Activated T-helper 2 cell treated with anti-CD3 and anti-CD28 coated beads, Interferon-gamma antibody, Interleukin-2, Interleukin-4, amounts not matched to agents 10 μg/mL and 5 μg/mL and 100 μg/mL, durations not matched to agents 14 hours and 24 hours and 36 hours (primary cell): ENCODE measurements at places on chromosomes 13 and 19. TPM values are rescaled to one million over a fixed set of nuclear protein-coding genes. Genes with fewer than 3 reads are reported as not detected.

The IGSF23 gene
- total RNA-seq, result not detected in 2 replicates

The CYP2A7 gene
- total RNA-seq, result not detected in 2 replicates

The NEK5 gene
- total RNA-seq, result not detected in 2 replicates

The TEX26 gene
- total RNA-seq, result not detected in 2 replicates

The PDE4C gene
- 0.14 TPM in 2 replicates for total RNA-seq

The MUC16 gene
- not detected in 2 replicates for total RNA-seq

The TMIGD2 gene
- 9.2 and 10.8 TPM in 2 replicates for total RNA-seq

The GPI gene
- 622 and 630 TPM in 2 replicates for total RNA-seq

The ZNF724 gene
- 12.1 TPM in 2 replicates for total RNA-seq

The LRRC63 gene
- total RNA-seq, result 0.52 and 0.71 TPM in 2 replicates

DNA sequence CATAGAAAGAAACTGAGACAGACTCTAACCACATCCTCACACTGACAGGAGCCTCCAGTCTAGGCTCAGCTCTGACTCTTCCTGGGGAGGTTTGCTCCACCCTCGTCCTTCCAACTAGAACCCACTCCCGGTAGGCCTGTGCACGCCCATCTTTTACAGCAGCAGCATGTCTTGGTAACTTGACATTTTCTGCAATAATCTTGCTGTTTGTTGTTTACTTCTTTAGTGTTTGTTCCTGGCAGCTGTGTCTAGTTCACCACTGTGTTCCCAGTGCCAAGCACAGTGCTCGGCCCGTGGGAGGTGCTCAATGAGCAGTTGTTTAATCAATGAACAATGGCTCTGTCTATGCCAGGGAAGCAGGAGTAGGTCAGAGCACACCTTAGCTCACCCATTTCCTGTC lies 23.1 kb upstream of the ZNF729 start:
- no peak for DNase-seq

DNA sequence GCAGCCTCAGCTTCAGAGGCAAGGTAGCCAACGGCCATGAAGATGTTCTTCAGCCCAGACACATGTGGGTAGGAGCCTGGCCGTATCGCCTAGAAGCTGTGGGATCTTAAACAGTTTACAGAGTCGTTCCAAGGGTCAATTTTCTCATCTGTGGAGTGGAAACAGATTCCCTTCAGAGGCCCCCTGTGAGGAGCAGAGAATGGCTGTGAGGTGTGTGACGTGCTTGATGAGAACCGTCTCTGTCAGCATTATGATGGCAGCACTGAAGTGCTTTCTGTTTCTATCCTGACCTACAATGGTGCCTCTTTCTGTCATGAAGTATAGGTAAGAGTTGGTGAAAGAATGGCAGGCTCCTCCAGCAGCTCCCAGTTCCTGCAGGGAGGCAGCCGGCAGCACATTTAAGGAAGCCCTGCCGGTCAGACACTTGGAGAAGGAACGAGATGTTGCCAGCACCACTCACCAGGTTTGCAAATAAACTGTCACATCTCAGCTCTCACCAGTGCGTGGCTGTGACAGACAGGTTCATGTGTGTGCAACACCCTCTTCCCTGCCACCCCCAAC lies 277.3 kb downstream of the FOXO1 start:
- peak; percentile 50 for DNase-seq

GRCh38 chr19:17282488-17283125 lies 906 bp downstream of the ANKLE1 start:
- DNase-seq, result peak; percentile 78

DNA sequence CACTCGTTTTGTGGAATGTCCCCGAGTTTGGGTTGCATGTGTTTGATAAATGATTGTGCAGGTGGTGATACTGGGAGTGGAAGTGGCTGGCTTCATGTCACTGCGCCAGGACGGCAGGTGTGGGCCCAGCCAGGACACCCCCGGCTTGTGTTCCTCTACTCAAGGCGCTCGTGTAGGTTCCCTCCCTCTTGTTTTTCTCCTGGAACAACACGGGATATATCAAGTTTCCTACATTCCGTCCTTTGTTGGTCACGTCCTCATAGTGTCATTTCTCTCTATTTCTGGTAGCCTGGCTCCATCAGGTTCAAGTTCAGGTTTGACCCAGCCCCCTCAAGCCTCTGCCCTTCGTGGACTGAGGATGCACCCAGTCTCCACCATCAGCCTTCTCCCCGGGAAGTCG lies 16.3 kb downstream of the IL17D start:
- no peak for DNase-seq

DNA sequence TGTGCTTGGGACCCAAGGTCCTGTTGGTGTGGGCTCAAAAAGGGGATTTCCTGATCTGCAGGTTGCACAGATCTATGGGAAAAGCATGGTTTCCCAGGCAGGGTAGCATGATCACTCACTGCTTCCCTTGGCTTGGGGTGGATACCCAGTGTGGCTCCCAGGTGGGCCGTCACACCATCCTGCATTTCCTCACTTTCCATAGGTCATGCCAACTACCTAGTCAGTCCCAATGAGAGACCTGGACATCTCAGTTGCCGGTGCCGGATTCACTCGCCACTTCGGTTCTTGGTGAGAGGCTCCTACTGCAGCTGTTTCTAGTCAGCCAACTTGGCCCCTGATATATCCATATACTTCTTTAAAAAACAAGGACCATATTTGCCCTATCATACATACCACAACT lies 503.0 kb downstream of the PCDH17 start:
- no peak for DNase-seq

- DNase-seq, result peak; percentile 96
These were observed at the start of gene SERTAD3 for GRCh38 chr19:40444000-40444824. Gene SERTAD3 (minus strand): TSS chr19:40444335. CDS start chr19:40442080, 2,255 bp downstream.

DNA sequence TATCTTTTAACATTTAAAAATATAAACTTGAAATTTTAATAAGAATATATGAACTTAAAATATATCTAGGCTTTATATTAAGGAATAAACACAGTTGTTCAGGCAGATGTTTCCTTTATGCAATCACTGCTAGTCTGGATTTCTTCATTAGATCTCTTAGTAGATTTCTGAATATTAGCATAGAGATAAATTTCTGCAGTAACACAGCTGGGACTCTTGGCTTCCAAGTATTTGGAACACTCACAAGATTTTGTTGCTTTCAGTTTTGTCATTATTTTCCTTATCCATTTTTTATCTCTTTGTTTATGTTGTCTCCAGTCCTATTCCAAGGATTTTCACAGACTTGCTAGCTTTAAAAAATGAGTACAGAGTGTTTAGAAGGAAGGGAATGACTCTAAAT lies 857.1 kb downstream of the GPC5 start:
- no peak for DNase-seq

DNA sequence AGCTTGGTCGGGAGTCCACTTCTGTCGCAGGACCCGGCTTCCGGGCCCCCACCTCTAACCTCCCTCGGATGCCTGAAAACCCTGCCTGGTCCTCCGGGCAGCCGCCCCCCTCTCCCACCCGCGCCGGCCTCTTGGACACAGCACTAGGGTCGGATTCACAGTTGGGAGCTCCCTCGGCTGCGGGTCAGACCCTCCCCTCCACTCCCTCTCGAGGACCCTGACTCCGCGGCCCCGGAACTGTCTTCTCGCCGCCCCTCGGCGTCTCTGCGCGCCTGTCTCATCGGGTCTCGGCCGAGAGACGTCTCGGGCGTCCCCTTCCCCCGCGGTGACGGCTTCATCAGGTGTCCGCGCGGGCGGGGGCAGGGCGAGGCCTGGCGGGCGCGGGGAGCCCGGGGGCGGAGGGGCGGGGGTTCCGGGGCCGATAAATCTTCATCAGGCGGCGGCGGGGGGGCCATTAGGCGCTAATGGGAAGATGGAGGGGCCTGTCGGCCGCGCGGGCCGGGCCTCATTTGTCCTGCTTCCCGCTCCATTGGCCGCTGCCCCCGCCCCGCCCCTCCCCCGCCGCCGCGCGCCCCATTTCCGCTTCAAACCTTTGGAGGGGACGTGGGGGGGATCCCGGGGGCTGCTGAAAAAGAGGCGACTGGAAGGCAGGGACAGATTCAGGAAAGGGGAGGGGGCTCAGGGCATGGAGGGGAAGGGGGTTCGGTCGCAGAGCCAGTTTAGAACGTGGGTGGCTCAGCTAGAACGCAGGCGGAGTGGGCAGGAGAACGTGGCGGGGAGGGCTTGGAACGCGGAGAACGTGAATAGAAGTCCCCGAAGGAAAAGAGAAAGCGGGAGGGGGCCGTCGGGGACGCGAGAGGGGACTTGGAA lies 11.8 kb upstream of the ERFL start:
- no peak for DNase-seq

DNA sequence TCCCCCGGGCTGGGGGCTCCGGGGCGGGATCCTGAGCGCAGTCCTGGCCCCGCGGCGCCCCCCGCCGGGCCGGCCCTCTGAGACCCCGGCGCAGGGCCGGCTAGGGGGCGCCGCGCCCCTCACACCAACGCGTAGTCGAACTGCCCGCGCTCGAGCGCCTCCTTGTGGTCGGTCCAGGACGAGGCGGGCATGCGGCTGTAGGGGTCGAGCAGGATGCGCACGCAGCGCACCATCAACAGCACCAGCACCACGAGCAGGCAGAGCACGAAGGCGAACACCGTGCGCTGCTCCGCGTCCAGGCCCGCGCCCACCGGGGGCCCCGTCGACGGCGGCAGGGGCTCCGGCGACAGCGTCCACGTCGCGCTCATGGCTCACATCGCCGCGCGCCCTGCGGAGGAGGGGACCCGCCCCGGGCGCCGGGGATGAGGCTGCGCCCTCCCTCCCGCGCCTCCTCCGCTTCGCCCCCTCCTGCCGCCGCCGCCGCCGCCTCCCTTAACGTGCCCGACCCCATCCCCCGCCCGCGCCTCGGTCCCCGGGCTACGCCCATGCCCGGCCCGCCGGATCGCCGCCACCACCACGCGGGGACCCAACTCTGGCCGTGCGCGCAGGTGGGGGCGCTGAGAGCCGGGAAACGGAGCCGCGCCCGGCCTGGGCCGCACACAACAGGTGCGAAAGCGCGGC lies 624 bp downstream of the CTXN1 start:
- peak; percentile 70 for DNase-seq

GRCh38 chr13:79128158-79128557 lies 277.9 kb downstream of the RBM26 start:
- DNase-seq, result no peak

GRCh38 chr19:34667349-34668076 lies 9.4 kb downstream of the SCGB2B2 start:
- no peak for DNase-seq

DNA sequence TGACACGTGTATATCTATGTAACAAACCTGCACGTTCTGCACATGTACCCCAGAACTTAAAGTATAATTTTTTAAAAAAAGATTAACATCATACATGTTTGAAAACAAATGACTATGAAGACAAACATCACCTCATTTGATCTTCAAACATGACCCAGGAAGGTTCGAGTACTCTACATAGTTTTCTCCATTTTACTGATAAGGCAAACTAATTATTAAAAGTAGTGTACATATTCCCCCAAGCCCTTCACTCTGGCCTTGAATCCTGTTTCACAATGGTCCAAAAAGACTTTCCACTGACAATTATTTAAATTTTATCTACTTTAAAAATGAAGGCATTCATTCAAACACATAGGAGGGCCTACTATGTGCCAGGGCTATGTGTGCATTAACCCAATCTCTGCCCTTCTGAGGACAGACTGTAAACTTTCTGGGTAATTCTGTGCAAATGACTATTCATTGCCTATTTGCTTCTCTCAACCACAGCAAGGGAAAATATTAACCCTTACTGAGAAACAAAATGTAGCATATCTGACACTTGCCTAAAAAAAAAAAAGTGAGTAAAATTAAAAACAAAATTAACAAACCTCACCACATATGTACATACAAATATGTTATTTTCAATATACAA lies 22.1 kb downstream of the ATP7B start:
- no peak for DNase-seq

- no peak for DNase-seq
These were observed 1.9 kb downstream of the ISYNA1 start for GRCh38 chr19:18435842-18436670.

DNA sequence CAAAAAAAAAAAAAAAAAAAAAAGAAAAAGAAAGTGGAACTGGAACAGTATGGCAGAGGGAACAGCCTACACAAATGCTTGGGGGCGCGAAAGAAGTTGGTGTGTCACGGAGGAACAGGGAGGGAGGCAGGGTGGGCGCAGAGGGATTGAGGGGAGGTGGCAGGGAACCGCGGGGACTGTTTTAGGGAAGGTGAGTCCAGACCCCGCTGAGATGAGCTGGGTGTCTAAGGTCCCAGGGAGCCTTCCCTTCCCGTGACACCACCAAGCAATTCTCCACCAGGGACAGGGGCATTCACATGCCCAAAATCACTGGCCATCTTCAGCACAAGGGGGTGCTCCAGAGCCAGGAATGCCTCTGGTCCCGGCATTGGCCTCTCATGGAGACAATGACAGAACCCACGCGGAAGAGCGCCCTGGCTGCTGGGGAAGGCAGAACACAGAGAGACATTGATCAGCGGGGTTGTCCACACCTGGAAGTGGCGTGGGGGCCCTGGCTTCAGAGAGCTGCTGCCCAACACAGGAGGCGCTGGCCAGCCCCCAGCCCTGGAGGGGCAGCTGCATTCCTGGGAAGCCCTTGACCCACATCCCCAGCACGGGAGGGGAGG lies 6.9 kb downstream of the PEAK3 start:
- DNase-seq, result peak; percentile 35

GRCh38 chr19:1300744-1301490 lies 15.2 kb downstream of the EFNA2 start:
- no peak for DNase-seq
